ENCODE measurements at places on chromosomes 1 and 21.

GRCh38 chr1:240706150-240706935 is 94.4 kb upstream of the GREM2 start:
- DNase-seq = no peak

- no peak for DNase-seq
These were observed 58.9 kb downstream of the ATP1A1 start for GRCh38 chr1:116431870-116432500.

GRCh38 chr21:40276001-40276400 is 408.8 kb downstream of the PCP4 start:
- no peak for DNase-seq

DNA sequence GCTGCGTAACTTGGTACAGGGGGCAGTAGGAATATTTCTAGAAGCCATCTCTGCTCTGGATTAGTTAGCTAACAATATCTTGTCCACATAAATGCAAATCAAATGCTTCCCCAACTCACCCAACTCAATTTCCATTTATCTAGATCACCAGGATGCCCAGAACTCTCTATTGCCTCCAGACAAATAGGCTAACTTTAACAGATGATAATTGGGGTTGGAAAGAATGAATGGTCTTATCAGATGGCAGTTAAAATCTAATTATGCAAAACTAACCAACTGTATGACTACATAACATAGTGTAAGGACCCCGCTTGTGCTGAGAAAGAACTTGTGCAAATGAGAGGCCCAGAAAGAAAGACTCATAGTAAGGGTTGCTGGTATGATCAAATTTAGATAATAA is 1024.8 kb downstream of the PLA2G4A start:
- no peak for DNase-seq

DNA sequence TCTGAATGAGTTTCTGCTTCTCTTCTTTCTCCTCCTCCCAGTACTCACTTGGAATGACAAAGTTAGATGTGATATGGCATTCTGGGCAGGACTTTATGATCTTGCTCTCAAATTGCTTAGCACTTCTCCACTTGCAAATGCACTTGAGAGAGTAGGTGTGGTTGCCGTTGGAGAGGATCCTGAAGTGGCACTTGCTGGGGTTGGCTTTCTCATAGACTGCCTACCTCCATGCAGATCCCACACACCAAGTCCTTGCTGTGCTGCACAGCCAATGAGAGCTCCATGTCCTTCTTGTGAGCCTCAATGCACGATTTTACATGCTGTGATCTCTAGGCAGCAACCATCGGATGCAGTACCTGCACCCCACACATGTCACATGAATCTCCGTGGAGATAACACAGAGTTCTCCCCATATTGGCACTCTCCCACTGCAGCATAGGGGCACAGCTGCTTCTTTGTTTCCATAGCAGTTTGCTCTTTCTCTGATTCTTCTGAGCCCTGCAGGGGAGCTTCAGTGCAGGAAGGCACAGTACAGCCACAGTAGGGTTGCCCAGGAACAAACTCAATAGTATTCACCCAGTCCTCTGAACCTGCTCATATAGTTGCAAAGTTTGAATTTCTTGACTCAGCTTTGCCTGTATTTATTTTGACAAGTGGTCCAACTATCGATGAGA is 45.2 kb downstream of the ZNF691 start:
- no peak for DNase-seq

- DNase-seq = no peak
These were observed 114.3 kb upstream of the RAVER2 start for GRCh38 chr1:64630611-64631010.

GRCh38 chr1:59901770-59902388 is 24.7 kb downstream of the CYP2J2 start:
- DNase-seq = no peak

- no peak for DNase-seq
These were observed 467.5 kb downstream of the PTPRU start for GRCh38 chr1:29703596-29704370.

DNA sequence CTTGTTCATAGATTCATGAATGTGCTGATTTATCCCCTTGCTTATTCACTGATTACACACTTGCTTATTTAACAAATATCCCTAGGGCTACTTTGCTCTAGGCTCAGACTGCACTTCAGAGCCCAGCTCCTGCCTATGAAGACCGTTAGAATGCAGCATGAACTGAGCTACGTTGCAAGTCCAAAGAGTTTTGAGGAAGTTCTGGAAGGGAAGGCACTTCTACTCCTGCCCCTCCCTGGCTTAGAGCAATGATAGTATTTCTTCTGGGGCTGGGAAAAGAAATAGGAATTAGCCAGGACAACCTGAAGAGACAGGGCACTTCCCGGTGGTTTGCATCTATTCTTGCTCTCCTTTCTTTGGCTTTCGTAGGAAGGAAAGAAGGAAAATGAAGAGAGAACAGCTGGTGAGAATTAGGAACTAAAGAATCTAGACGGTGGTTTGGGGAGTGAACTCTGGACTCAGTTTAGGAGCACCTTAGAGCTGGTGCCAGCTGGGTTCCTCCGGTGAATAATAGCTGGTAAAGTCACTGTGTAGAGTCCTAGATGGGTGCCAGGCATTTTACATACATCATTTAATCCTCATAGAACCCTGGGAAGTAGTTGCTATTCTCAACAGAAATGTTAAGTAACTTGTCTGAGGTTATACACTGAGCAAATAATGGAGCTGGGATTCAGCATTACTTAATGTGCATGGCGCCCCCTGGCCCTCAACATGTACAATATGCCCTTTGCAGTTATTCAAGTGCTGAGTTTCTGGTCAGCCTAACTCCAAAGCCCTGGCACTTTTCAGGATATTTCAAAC is 65.9 kb downstream of the NDUFS5 start:
- no peak for DNase-seq

Data from right renal cortex interstitium (tissue), 3 donors.